ENCODE measurements at places on chromosomes 4 and X. TPM values are rescaled to one million over a fixed set of nuclear protein-coding genes. Genes with fewer than 3 reads are reported as not detected.

The IL2RG gene
- 0.38 TPM for total RNA-seq

- ATAC-seq = no peak
Measured at GRCh38 chrX:125103693-125104092, 216.0 kb upstream of the TEX13C start.

The TCEAL7 gene
- 44.9 TPM for total RNA-seq

- ATAC-seq = no peak
Measured at GRCh38 chrX:84046403-84046984, 141.5 kb downstream of the RPS6KA6 start.

GRCh38 chrX:128634754-128635153 is 582.6 kb upstream of the ACTRT1 start:
- no peak for ATAC-seq

DNA sequence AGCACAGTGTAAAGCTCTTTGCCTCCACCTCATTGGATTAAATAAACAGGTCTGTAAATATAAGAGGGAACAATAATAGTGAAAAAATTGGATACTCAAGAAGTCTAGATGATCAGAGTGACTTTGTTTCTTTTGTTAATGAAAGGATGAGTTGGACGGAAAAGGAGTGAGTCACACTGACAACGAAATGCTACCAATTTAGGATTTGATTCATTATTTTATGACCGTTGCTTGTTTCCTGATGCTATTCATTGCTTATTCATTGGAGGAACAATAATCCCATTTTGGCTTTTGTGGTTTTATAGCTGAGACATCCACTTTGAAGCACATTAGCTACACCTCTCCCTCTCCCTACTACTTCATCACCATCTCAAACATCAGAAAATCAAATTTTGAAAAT is 74.4 kb upstream of the DYNLT3 start:
- peak; percentile 64 for ATAC-seq

The PDGFRA gene
- 1.9 TPM for total RNA-seq
